ENCODE measurements at places on chromosomes 1 and 21. TPM values are rescaled to one million over a fixed set of nuclear protein-coding genes. Genes with fewer than 3 reads are reported as not detected.
A peak's percentile ranks its signal among the peaks of the same experiment; 100 is the strongest.

DNA sequence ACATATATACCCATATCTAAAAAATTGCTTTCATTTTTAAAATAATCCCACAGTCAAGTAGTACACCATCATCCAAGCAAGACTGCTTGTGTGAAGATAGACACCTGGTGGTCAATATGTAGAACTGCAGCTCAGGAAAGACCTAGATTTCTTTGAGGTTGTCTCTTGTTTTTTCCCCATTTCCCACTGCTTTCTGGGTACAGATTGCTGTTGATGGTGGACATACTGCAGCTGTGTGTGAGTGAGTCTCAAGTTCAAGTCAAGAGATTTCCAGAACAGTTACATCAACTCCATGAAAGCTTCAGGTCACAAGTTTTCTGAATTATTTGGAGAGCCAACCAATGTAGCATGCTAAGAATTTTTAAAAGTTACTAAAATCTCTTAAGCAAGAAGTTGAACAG, 306.4 kb downstream of the DUSP10 start:
- DNase-seq, result no peak

DNA sequence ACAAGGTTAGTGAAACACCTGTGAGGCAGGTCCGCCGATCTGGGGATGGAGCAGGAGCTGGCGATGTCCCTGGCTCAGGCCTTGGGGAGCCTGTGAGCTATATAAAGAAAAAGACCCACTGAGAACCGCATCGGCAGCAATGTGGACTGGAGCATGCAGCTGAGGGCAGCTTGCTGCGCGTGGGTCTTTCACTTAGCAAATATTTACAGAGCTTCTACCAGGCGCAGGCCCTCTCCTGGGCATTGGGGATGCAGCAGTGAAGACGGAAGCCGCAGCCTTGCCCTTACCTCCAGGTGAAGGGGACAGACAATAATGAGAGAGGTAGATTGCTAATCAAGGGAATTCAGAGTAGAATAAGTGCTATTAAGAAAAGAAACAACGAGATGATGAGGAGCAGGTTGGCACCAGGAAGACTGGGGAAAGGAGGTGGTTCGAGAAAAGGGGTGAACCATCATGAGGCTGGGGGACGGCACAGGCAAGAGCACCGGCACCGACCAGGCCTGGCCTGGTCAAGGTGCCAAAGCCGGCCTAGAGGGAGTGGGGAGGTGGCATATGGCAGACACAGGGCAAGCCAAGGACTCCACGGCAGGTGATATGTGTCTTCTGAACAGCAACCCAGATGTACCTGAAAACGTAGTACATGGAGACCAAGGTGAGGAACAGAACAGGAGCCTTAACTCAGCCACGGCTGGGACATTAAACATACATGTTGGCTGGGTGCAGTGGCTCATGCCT, 60.7 kb upstream of the PAX7 start:
- DNase-seq, result no peak

- DNase-seq, result no peak
Measured at GRCh38 chr1:21269461-21270085, 20.7 kb downstream of the ECE1 start.

GRCh38 chr1:184152434-184152898, 100.9 kb downstream of the TSEN15 start:
- DNase-seq, result no peak

DNA sequence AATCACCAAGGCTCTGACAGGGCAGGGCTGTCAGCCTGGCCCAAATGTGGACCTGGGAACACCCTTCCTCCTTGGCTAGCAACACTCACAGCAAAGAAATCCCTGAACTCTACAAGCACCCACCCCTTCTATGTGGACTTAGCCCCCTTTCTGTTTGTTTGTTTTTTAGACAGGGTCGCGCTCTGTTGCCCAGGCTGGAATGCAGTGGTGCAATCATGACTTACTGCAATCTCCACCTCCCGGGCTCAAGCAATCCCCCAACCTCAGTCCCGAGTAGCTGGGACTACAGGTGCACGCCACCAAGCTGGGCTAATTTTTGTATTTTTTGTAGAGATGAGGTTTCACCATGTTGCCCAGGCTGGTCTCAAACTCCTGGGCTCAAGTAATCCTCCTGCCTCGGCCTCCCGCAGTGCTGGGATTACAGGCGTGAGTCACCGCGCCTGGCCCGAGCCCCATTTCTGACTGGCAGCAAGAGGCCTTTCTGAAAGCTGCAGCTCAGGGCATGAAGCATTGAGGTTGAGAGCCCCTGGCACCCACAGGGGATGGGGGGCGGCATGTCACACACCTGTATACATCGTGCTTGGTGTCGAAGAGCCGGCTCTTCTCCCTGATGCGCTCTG, 16.2 kb downstream of the RIPK4 start:
- no peak for DNase-seq

GRCh38 chr1:203229471-203230135, at the start of gene CHIT1:
TSS of gene CHIT1 (minus strand) at chr1:203229673. CDS start at chr1:203229636, 37 bp downstream.
- DNase-seq, result no peak

DNA sequence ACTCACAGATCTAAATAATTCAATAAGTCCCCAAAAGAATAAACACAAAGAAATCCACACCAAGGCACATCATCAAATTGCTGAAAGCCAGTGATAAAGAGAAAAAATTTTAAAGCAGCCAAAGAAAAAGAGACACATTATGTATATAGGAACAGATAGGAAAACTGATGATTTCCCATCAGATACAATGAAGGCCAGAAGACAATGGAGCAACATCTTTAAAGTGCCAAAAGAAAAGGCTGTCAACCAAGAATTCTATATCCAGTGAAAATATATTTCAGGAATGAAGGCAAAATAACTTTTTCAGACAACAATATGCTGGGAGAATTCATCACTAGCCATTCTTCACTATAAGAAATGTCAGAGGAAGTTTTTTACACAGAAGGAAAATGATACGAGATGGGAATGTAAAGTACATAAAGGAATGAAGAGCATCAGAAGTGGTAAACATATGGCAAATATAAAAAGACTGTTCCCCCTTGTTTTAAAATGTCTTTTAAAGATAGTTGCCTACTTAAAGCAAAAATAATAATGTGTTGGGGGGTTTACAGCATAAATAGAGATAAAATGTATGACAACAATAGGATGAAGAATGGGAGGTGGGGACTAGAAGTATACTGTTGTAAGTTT, 9.4 kb upstream of the MYOG start:
- no peak for DNase-seq

GRCh38 chr1:33735624-33736023, 128.3 kb upstream of the HMGB4 start:
- DNase-seq, result no peak

DNA sequence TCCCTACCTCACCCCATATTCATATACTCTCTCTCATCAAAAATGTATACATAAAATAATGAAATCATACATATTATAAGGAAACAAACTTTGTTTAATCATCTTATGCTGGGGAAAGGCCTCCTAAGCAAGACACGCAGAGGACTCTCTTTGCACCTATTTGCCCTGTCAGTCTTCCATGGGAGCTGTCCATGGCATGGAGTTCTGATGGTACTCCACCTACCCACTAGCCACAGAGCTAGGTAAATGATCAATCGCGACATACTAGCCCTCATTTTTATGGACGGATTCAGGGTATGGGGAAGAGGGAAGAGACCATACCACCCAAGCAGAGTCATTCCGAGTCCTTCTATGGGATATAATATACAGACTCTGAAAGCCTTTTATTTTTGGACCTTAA, 131.0 kb downstream of the CSMD2 start:
- no peak for DNase-seq

DNA sequence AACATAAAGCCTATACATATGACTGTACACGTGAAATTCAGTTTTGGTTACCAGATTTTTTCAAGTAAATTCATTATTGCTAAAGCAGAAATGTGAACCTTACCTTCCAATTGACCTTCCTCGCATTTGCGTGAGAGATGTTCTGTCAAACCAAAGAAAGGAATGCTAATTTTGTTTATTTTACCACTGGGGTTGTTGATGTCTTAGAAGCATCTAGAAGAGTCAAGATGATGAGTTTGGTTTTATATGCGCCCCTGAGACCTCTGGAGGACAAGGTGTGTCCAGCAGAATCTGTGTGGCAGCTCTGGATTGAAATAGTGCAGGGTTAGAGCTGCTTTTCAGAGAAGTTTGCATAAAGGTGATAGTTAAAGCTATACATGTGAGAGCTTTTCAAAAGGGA, 48.4 kb downstream of the ZBTB40 start:
- no peak for DNase-seq

Gene PAX7
- not detected for total RNA-seq

Gene ARHGAP29
- 27.5 TPM for total RNA-seq

GRCh38 chr1:110280126-110280525, 59.1 kb upstream of the RBM15 start:
- DNase-seq, result no peak

Gene KRTAP19-5
- total RNA-seq, result not detected

- DNase-seq, result no peak
Measured at GRCh38 chr21:41939391-41939790, 14.4 kb downstream of the C2CD2 start.

DNA sequence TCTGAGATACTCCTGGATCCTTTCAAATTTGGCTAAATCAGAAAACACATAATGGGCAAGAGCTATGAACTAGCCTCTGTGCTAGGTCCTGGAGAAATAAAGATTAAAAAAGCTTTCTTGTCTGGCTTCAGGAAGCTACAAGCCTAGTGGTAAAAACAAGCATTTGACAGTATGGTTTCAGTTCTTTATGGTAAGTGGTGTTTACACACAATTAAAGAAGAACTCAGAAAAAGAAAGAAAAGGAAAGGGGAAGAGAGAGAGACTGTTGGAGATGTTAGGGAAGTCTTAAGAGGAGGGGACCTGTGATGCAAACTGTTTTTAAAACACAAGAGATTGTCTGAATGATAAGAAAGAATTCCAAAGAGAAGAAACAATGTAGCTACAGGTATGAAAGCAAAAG, 1.8 kb downstream of the OR10J1 start:
- DNase-seq, result no peak

Gene SELENBP1
- 129 TPM for total RNA-seq

Gene AMIGO1
- 18.3 TPM for total RNA-seq

DNA sequence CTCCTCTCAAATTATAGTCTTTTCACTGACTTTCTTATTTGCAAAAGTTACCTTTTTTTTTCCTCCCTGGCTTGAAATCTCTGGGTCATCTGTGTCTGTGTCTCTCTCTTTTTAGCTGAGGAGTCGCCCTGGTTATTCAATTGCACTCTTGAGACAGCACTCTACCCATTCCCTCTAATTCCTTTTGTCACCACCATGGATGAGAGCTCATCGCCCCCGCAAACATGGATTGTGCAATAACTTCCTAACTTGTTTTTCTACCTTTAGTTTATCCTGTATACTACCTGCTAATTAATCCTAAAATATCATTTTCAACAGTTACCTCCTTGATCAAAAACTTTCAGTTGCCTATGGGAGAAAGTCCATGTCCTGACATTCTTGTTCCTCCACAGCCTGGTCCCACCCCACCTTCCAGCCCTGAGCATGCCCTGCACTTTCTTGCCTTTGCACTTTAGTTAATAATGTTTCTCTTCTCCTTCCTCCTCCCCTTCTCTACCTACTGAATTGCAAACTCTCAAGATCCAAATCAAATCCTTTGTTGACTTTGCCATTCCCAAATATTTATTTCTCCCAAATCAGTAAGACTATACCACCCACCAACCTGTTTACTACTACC, 110.4 kb upstream of the MAGI3 start:
- DNase-seq, result no peak

GRCh38 chr21:41665766-41666595, 100.9 kb downstream of the RIPK4 start:
- no peak for DNase-seq

GRCh38 chr1:160401487-160401805, 1.1 kb downstream of the VANGL2 start:
- DNase-seq, result no peak

Gene SLC9C2
- 0.16 TPM for total RNA-seq

Gene FMOD
- total RNA-seq, result 7.7 TPM

GRCh38 chr1:179002552-179003345, 22.9 kb upstream of the FAM20B start:
- DNase-seq, result peak; percentile 84
